ENCODE measurements at places on chromosomes 7 and 10.

DNA sequence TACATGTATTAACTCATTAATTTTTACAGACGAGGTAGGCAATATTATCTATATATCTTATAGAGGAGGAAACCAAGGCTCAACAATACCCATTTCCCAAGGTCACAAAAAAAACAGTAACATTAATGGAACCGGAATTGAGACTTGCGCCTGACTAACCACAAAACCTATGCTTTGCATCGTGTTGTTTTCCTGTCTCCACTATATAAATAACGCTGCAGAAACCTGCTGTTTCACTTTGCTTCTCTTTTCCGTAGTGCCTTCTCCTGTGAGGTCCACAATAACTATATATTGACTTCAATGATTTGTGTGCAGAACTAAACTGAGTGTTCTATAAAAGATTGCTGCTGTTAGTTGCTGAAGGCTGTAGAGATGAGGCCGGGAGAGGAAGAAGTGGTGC, 97.7 kb upstream of the RPA3 start:
- DNase-seq = no peak

DNA sequence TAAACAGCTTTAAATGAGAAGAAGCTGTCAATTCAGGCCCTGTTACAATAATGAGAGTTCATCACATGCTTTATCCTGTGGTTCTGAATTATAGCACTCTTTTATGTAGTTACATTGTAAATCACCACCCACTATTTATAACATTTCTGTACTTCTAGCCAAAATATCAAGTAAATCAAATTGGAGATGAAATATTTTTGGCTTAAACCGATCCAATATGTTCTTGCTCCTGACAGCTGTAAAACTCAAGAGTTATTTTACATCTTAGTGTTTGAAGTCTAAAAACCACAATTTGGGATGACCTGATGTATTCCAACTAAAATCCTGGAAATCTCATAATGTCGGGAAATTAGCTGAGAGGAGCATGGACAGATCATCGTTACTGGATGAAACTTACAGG, 371.2 kb upstream of the LRRN3 start:
- DNase-seq = no peak

DNA sequence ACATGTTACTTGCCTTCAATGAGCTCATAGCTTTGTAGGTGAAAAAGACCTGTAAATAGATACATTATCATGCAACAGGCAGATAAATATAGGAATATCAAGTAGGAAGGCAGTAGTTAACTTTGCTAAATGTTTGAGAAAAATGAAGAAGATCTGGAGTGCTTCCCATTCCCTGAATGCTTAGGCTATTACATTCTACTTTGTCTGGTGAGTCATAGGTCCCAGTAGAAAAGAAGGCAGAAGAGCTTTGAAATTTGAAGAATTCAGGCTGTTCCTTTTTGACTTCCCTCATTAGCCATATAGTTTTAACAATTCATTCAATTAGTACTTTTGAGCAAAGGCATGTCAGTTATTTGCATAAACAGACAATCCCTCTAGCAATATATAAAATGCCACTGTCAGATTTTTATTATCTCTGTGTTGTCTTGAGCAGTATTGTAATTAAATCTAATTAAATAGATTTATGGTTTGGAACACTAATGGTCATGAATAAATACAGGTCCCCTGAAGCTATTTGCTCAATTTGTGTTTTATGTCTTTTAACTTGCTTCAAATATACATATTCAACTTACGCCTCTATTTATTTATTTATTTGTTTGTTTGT, 875.0 kb downstream of the REEP3 start:
- no peak for DNase-seq

GRCh38 chr10:22454634-22455033, 109.3 kb downstream of the SPAG6 start:
- no peak for DNase-seq

DNA sequence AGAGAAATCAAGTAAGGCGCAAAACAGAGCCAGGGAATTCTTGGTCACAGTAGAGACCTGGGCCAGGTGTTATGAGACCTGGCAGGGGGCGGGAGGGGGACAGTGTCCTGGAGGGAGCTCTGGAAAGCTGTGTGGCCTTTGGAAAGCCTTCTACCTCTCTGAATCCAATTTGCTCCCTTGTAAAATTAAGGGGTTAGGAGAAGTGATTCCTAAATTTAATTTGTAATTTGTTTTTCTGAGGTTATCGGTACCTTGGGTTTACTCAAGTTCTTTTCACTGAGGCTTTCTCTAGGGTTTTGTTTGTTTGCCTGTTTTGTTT, 920.8 kb downstream of the TYW1 start:
- no peak for DNase-seq
